ENCODE measurements at places on chromosomes 3 and 15.
A peak's percentile ranks its signal among the peaks of the same experiment; 100 is the strongest.

- no peak for DNase-seq
These were observed 105.1 kb upstream of the TRPM1 start for GRCh38 chr15:31206386-31207181.

DNA sequence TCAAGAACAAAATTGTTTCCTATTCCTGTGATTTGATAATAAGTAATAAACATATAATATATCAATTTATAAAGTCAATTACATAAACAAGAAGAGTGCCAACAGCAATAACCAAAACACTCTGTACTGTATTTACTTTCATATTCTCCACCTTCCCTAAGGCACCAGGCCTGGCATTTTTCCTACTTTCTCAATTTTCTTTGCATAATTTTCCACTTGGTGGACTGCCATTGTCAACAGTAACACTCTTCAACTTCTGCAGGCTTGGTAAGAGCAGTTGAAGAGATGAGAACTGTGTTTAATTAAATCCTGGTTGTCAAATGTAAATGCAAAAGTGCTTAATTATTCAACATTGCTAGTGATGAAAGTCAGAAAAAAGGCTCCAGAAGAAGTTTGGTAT is 229.8 kb upstream of the PLSCR5 start:
- no peak for DNase-seq

DNA sequence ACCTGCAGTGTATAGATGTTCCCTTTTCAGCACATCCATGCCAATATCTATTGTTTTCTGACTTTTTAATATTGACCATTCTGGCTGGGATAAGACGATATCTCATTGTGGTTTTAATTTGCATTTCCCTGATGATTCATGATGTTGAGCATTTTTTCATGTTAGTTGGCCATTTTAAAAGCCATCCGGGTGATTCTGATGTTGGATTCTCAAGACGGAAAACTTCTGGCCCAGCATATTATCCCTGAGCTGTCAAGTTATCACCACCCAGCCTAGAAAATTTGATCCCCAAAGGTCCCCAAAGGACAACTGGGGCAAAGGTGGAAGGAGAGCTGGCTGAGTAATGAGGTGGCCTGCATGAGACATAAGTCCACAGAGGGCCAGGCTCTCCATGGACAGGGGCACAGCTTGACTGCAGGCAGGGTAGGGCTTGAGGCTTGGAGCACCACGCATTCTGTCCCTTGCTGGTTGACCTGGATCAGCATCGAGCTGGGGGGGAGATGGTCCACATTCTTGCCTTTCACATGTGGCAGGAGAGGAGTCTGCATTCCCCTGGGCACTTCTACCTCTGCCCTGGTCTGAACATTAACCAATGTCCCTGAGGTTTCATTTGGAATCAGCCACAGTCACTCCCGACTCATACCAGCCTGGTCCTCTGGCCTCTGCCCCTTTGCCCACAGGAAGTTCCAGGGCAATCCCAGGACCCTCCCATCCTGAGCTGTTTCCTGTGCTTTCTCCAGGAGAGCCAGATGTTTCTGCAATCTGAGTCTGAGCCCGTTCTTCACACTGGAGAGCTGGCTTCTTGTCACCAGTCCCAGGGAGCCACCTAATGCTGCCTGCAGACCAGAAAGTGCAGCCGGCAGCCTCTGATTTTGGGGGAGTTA is 69.2 kb downstream of the ISG20 start:
- no peak for DNase-seq

- DNase-seq = no peak
These were observed 65.1 kb upstream of the KLF13 start for GRCh38 chr15:31261266-31262142.

GRCh38 chr3:65831733-65832425 is 206.8 kb downstream of the MAGI1 start:
- DNase-seq = no peak

- DNase-seq = no peak
These were observed 621.7 kb downstream of the ZPLD1 start for GRCh38 chr3:103056542-103056941.

GRCh38 chr15:24823473-24823872 is 131.3 kb upstream of the SNRPN start:
- no peak for DNase-seq

DNA sequence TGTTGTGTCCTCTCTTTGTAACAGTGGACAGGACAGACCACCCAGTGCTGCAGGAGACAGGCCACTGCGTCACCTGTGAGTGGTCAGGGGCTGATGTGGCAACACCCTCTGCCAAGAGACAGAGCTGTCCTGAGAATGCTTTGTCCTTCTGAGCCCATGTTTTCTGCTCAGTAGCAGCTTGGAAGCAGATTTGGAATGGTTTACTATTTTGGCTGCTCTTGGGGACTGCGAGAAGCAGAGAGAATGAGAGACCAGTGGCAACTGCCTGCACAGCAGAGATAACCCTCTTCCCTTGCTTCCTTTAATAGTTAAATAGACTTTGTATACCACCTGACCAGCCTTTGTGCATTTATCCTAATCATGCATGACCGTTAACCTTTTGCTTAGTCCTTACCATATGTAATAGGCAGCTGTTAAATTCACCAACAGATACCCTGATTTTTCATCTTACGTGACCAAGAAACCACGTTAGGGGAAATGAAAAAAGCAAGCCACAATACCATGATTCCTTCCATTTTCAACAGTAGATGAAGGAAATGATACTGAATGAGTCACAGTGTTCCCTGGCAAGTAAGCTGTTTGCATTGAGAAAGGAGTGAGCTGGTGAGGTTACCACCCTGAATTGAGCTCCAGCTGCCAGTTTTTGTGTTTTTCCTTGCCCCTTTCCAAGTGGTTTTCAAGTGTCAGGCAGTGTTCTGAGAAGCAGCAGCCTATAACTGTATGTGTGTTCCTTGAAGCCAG is 35.5 kb downstream of the B3GALNT1 start:
- peak; percentile 39 for DNase-seq

- DNase-seq = no peak
These were observed 79.0 kb upstream of the MLF1 start for GRCh38 chr3:158491968-158492367.

Data from DND-41 (cell line).